ENCODE measurements at places on chromosomes 2 and 18.

GRCh38 chr2:81549646-81550045 is 1245.1 kb upstream of the LRRTM1 start:
- DNase-seq: no peak

DNA sequence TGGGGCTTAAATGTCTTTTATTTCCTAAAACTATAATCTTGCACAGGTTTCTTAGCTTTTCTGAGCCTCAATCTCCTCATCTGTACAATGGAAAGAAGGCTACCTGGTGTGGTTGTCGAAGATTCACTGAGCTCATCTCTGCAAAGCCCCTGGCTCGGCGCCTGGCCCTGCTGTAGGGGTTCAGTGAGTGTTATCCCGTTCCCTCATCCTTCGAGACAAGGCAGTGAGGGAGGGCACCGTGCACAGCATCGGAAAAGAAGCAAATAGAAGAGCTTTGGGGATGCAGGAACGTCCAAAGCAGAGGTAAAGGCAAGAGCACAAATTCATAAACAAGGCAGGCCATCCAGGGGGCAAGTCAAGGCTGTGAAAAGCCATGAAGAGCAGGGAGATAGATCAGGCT is 41.2 kb upstream of the ATG16L1 start:
- DNase-seq: no peak

DNA sequence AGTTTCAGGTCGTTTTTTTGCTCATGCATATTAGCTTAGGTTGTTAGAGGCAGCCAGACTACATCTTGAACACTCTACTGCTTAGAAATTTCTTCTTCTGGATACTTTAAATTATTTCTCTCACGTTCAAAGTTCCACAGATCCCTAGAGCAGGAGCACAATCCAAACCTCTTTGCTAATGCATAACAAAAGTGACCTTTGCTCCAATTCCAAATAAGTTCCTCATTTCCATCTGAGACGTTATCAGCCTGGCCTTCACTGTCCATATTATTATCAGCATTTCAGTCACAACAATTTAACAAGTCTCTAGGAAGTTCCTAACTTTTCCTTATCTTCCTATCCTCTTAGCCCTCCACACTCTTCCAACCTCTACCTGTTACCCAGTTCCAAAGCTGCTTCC is 50.4 kb upstream of the ERMN start:
- DNase-seq: no peak

DNA sequence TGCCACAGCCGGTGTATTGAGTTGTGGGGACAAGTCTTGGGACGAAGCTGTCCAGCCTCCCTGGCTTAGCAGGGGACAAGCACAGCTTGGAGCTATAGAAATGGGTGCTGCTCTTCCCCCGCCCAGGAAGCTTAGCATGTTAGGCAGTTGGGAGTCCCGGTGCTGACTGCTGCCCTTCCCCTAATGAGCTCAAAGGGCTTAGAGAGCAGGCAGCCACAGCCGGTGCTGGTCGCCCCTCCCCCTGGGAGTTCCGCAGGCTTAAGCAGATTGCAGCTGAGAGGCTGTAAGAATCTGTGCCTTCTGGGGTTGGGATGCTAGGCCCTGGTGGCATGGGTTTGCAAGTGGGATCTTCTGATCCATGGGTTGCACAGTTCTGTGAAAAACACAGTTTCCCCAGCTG is 237.3 kb downstream of the DCDC2C start:
- no peak for DNase-seq

GRCh38 chr2:203583701-203584100 is 48.6 kb upstream of the RAPH1 start:
- DNase-seq: no peak

DNA sequence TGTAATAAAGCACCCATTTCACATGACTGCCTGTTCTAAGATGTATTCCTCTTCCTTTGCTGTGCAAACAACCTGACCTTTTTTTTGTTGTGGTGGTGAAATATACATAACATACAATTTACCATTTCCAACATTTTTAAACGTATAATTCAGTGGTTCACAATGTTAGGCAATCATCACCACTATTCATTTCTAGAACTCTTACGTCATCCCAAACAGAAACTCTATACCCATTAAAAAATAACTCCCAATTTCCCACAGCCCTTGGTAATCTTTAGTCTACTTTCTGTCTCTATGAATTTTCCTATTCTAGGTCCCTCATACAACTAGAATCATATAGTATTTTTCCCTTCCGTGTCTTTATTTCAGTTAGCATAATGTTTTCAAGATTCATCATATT is 36.7 kb downstream of the RND3 start:
- DNase-seq: no peak

GRCh38 chr2:206869824-206870495 is 69.4 kb upstream of the CPO start:
- DNase-seq: no peak

DNA sequence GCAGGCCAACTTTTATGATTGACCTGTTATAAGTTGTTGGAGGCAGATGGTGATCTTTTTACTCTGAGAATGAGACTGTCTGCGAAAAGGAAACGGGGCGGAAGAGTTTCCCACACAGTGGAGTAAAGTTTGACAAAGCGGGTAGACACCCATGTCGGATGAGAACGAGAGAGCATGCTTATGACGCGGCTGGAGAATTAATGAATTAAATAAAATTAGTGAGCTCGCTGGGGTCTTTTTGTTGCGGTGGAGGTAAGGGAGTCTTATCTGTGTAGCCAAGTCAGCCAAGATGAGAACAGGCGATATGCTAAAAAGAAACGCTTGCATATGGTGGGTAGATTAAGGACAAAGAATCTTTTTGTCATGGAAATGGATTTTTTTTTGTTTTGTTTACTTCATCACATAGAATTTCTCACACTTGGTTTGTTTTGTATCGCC is 1.8 kb downstream of the SALL3 start:
- no peak for DNase-seq

DNA sequence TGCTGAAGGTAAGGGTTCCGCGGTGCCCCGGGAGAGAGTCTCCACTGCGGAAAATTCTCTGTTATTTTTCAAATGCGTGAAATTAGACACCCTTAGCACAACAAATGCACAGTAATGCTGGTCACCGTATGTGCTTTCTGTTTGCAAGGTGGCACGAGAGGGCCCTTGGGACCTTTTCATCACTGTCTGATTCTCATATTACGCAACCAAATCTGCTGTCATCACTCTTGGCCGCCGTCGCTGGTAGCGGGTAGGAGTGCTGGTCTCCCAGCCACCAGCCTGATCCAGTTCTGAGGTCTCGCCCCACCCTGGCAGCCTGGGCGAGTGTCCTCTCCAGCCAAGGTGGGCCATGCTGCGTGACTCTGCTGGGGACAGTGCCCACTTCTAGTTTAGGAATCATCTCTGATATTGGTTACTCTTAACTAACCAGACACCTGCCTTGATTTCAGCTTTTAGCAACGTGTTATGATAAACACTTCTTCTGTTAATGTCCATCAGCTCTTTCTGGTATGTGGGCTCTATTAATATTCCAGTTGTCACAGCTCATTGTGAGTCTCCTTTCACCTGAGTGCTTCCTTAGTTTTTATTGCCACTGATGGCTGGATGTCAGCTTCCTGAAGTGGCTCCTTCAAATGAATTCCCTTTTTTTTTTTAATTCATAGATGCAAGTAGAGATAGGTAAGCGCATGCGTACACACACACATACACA is 199.4 kb downstream of the GBX2 start:
- no peak for DNase-seq

DNA sequence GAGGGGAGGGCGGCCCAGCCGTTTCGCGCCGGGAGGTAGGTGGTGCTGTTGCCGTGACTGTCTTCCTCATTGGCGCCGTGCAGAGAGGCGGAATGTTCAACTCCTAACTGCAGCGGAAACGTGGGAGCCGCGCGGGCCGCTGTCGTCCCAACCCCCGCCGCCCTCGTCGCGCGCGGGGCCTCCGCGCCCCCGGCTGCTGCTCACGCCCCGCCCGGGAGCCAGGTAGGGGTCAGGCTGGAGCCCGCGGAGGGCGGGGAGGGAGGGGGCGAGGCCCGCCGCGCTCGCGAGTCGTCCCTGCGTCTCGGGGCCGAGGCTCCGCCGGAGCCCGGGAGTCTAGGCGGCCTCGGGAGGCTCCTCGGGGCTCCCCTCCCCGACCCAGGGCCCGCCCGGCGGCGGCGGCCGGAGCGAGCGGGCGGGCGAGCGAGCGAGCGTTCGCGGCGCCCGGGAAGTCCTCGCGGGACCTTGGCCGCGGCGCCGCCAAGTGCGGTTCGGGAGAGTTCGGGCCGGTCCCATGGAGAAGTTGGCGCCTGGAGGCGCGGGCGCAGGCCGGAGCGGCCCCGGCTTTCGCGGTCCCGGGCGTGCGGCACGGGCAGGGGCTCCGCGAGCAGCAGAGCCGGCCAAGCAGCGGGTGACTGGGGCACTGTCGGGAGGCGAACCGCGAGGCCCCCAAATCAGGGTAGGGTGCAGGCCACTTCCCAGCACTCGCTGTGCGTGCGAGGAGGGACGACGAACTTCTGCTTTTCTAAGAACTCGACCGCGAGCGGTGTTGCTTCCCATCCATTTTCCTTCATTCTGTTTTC is at the start of gene MAP3K20:
MAP3K20 (plus strand) TSS at position 66 of the 800 bp plus-strand sequence. CDS start 15,186 bp downstream, outside the sequence.
- peak; percentile 26 for DNase-seq

DNA sequence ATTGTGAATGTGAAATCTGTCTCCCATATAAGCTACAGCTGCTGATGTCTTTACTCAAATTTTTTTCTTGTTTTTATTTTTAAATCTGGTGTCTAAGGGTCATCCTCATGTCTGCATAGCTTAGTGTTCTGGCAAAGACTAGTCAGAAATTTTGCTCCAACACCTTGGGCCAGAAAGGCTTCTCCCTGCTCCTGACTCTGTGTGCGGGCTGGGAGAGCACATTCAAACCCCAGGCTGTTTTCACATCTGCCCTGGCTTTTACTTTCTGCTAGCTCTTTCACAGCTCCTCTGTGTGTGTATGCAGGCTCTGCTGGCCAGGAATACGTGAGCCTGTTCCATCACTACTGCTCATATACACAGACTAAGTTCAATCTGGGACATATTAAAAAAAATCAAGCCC is 102.9 kb upstream of the RIOK3 start:
- DNase-seq: no peak

DNA sequence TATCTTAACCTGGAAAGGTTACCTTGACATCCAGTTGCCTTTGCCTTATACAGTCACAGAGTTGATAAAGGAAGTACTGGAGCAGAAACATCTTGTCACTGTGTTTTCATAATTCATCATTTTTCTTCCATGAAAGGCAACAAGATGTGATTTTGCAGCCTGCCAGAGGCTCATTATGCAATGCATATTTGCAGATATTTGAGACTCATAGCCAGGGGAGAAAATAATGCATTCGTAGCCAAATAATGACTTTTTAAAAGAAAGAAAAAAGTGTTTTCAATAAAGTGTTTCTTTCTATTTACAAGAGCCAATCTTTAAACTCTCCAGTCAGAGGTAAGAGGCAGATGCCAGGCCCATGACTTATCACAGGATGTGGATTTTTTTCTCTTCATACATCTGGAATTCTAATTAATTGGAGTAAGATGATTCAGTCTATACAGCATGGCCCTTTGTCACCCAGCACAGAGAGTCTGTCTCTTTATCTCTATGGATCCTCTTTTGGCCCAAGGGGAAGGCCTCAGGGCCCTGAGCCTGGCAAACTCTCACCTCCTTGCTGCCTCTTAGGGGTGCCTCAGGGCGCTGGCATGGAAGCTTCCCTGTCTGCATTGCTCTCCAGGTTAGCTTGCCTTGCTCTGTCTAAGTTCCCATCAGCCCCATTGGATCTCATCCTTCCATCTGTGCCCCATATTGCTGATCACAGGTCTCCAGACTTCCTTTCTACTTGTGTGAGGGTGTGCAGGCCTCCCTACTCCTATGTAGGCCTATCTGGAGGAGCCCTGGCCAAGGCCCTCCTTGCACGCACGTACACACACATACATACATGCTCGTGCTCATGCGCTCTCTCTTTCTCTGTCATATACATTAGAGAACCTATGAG is 247.7 kb downstream of the TPGS2 start:
- no peak for DNase-seq

GRCh38 chr2:235381261-235381912 is 112.5 kb upstream of the AGAP1 start:
- DNase-seq: no peak

- DNase-seq: no peak
Observed at GRCh38 chr2:72629062-72629461, 196.8 kb downstream of the EXOC6B start.

GRCh38 chr2:57180042-57180567 is 866.5 kb upstream of the VRK2 start:
- DNase-seq: no peak

GRCh38 chr2:86064006-86064405 is 41.7 kb downstream of the POLR1A start:
- DNase-seq: no peak

DNA sequence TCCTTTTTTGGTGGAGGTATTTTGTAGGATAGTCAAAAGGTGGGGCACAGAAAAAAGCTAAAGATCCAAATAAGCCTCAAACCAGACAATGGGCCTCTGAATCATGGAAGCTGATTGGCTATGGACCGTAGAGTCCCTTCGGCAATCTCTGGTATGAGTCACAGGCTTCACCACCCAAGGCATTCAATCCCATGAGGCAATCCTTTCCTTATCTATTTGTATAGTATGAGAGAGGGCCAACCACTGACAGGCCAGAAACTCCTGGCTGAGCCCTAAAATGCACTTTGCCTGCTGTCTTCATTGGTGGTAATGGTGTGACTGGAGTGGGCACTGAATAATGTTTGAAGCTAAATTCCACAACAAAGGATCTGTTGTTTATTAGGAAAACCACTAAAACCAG is 38.7 kb upstream of the MEX3C start:
- DNase-seq: no peak

DNA sequence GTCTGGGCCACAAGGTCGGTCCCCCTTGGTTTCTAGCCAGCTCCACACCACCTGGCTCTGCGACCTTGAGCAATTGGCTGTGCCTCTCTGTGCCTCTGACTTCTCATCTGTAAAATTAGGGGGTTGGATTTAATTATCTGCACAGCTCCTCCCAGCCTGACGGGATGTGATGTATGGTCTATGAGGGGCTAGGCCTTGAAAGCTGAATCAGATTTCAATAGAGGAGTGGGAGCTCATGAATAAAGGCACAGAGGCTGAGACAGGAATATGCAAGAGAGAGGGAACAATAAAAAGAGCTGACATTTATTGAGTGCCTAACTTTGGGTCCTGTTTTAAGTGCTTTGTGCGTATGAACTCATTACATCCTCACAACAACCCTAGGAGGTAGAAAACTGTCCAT is 104.7 kb downstream of the ALK start:
- DNase-seq: peak; percentile 38

DNA sequence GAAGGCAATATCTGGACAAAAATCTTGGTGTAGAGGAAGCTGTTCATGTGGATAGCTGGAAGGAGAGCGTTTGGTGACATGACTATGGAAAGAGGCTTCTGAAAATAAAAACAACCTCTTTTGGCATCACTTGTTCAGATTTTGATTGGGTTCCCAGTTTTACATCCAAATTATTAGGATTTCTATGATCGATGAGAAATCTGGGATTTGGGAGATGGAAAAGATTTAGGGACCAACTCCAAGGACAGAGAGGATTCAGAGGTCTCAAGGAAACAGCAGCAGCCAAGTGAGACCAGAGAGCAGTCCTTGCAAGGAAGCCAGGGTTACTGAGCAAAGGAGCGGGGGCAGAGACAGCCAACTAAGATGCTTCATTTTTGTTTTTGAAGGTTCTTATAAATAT is 441.7 kb downstream of the TRIB2 start:
- DNase-seq: no peak
